ENCODE measurements at places on chromosomes 3 and 15.

- DNase-seq, result no peak
These were observed 72.3 kb downstream of the BLM start for GRCh38 chr15:90789462-90789861.

DNA sequence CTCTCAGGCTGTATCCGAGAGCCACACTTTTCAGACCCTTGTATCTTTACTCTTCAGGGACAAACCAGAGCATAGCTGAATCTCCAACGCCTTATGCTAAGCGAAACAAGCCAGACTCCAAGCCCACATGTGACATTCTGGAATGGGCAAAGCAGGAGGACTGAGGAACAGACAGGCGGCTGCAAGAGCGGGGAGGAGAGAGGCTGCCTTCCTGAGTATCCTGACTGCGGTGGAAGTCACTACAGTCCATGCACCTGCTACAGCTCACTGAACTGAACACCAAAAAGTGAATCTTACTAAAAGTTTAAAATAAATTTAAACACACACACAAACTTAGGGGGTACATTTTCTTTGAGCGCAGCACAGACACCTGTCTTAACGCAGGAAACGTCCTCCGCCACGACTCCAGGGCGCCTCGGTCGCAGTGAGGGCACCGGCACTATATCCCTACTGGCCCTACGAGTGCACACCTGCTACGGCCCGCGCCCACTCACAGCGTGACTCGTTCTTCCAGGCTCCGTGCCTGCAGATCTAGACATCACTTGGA, 1.4 kb downstream of the CYFIP1 start:
- DNase-seq, result no peak

DNA sequence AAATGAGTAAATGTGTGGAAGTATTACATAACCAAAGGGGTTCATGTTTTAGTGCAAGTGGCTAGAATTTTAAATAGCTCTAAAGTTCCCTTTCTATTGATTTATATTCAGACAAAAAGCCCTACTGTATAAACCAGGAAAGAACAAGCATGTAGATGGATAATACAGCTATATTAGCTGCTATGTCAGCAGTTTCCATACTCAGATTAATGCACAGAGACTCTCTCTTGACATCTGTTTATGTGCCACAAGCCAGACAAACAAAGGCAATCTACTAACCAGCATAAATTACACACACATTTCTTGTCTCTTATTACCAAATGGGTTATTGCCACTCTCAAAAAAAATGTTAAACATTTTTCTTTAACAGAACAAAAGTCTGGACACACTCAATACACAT, 760.1 kb upstream of the NECTIN3 start:
- DNase-seq, result no peak

DNA sequence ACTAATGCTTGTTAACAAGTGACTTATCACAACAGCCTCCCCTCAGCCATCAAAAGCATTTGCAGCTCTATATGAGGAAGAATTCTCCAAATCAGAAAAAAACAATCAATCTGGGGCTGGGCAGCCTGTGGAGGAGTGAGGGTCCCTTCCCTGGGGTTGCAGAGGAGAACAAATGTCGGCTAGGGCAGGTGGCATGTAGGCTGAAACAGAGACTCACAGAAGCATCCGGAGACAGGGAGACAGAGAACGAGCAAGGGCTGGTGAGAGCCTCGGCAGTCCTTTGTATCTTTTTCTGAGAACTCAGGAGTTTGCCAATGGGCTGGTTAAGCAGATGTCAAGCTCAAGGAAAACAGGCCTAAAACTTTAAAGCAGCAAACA, 15.8 kb downstream of the ITGA11 start:
- no peak for DNase-seq

DNA sequence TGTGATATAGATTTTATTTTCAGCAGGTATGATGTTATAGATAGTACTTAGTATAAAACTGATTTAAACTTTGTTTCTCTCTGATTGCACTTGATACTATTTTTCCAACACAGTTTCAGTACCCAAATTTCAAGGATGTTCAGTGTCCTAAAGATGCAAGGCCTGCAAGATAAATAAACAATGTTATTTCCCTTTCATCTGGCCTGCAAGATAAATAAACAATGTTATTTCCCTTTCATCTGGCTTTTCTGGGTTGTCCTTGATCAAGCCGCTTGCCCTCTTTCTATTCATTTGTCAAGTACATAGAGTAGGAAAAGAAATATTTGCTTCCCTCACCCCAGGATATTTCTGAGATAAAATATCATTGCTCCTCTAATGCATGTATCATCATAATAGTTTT, 571.0 kb downstream of the FGF12 start:
- DNase-seq, result no peak

GRCh38 chr3:53554559-53555067, 60.2 kb downstream of the CACNA1D start:
- DNase-seq, result no peak

DNA sequence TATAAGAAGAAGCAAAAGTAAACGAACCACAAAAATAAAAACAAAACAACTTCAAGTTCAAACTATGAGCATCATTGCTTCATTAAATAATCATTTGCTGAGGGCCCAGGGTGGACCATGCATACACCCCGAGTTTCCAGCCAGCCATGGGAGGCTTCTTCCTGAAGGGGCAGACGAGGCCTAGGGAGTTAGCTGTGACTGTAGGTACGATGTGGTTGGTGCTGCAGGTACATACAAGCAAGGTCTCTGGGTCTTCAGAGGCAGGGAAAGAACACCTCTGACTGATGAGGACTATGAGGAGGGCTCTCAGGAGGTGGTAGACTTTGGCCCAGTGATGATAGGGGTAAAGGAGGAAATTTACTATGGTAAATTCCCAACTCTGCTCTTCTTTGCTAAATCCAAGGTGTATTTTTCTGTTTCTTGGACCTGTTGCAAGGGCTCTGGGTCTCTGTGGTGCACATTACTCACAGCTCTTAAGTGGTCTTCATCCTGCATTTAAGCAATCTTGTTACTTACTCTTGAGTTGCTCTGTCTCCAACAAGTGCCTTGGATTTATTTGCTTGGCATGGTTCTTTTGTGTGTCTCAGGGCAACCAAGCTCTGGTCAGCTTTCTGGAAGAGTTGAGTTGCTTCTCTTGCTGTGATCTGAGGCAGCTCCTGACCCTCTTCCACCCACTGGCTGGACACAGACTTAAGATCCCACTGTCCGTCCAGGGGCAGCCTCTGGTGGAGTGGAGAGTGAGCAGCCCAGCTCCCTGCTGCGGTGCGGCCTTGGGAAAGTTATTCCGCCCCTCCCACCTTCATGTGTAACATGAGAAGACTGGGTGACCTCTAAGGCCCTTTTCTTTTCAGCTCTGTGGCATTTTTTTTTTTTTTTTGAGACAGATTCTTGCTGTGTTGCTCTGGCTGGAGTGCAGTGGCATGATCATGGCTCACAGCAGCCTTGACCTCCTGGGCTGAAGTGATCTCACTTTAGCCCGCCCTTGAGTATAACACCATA, 56.1 kb upstream of the KIF23 start:
- peak; percentile 61 for DNase-seq

DNA sequence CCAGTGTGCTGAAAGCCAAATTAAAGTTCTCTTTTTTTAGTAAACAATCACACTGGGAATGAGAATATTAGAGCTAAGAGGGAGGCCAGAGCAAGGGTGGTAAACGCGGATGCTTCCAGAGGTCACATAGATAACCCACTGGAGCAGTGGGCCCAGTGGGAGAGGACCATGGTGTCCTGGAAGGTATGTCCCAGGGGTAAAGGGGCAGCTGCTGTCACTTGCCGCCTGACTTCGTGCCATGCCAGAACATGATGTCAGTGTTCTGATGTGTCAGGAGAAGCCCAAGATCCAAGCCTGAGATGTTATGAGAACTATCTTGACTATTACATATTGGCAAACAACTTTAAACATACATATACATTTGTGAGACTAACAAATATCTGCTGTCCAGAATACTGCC, 211.9 kb upstream of the IL12A start:
- DNase-seq, result no peak

GRCh38 chr3:108222853-108223565, 785 bp upstream of the IFT57 start:
- DNase-seq, result peak; percentile 12

GRCh38 chr3:50246517-50246954, 10.5 kb downstream of the GNAI2 start:
- DNase-seq, result peak; percentile 76

GRCh38 chr15:33934921-33935320, 33.4 kb upstream of the CHRM5 start:
- DNase-seq, result peak; percentile 46

DNA sequence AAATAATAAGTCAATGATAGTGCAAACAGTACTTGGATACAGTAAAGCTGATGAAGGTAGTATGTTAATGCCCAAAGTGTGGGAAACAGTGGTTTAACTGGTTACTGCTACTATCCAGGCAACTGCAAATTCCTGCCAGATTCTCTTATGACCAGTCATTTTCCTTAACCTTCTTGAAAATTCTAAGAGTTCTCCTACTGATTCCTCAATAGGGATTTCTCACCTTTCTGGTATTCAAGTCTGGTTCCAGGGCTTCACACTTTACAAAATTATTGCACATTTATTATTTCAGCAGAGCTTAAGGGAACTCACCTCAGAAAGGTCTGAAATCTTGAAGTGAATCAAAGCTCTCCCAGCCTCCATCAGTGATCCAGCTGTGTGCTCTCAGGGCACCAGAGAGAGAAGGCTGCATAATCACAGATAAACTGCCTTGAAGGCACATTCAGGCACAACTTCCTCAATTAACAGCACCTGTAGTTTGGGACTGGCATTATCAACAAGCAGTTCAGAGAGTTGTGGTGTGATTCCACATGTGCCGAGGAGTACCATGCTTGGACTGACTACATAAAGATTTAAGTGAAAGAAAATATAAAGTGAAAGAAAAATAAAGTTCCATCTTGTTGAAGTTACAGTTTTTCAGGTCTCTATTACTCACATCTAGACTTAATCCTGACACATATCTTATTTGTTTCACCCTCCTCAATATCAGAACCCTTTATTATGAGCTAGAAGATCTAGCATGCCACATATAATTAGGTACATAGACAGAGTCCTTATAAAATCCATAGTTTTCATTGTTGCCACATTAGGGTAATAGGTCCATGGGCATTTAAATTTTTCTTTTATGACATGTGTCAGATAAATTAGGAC, 59.5 kb upstream of the TIPARP start:
- peak; percentile 86 for DNase-seq

- peak; percentile 19 for DNase-seq
These were observed 8.7 kb downstream of the CTDSPL2 start for GRCh38 chr15:44435893-44436667.

- DNase-seq, result no peak
These were observed 87.0 kb upstream of the NECTIN3 start for GRCh38 chr3:110984456-110985250.

GRCh38 chr3:18809640-18810305, 338.5 kb upstream of the KCNH8 start:
- no peak for DNase-seq
